ENCODE measurements at places on chromosomes 12 and 14.

DNA sequence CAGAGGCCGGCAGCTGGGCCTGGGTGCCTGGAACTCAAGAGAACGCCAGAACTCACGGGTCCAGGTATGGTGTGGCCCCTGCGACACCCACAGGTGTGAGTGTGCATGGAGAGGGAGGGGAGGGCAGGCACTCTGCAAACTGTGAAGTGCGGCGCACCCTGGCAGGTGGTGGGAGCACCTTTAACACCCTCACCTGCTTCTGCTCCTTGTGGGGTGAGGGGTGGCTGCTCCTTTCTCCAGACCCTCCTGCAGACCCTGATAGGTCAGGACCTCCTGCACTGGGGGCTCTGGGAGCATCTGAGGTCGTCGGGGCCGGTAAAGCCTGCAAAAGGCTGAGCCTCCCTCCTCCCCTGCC is 324.7 kb upstream of the SFSWAP start:
- no peak for DNase-seq

GRCh38 chr12:130708648-130709047 is 7.5 kb downstream of the RIMBP2 start:
- no peak for DNase-seq

DNA sequence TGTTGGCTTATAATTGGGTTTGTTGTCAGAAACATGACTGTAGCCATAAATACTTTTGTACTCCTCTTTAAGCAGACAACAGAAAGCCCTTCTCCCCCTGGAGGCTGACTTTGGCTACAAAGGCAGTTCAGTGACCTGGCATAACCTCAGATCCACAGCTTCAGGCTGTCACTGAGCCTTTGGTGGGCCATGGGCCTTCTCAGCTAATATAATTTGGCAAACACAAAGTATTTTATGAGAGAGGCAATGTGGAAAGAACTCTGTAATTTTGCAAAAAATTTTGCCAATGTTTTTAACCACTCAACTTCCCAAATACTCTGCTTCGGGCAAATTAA is 15.5 kb upstream of the MGP start:
- no peak for DNase-seq

DNA sequence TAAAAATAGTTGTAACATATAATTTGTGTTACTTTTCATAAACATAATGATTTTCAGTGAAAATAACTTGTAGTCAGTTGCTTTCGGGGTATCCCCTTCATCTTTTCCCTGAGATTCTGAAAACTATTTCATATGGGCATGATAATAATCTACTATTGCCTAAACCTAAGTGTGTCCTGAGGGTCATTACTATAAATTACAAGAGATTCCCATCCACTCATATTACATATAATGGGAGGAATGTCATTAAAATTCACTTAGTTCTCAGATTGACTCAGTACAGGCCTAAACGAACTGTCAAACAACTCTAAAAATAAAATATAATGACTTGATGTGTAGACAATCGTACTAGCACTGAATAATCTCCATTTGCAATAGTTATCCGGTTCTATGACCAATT is 72.7 kb downstream of the PTPRR start:
- no peak for DNase-seq

DNA sequence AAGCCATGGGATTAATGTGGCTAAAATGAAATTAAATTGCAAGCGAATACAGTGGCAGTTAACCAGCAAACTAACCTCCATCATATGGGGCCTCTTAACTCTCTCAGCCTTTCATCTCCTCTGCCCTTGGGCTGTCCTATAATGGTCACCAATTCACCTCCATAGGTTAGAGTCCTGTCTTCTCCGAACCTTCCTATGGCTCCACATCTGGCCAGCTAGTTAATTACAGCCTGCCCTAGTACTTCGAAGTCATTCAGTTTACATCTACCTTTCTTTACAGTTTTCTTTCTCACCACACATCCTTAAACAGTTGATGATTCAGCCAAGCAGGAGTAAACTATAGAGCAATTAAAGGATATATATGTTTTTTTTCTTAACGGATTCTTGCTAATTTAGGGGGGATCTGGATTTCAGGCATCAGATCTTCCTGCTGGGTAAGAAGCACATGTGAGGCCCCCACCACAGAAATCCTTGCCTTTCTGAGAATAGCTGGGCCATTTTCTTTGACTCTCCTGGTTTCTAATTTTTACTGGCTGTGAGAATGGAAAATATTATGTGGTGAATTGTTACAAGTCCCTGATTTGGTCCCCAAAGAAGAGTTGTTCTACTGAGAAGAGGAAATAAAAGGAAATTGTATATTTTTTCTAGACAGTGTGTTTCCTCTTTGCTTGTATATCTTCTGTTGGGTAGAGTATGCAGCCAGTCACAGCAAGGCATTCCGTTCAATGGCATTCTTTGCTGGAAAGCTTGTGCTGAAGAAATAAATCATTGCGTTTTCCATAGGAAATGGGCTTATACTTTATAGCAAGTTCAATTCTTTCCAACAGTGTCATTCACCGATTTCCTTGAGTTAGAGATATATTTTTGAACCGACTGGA is 16.7 kb downstream of the HMGA2 start:
- no peak for DNase-seq

DNA sequence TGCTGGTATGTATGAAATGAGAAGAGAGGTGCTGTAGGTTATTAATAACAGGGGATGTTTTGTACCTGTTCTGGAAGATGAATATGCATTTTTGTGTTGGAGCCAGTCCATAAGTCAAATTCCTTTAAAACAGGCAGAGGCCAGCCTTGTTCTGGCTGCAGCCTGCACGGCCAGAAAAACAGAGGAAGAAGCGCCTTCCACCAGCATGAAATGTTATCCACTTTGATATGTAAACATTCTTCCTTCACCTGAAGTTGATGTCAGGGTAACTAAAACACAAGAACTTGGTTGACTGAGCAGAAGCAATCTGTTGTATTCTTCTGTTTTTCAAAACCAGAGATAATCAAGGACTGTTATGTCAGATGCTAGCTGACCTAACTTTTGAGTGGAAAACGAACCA is 237.9 kb upstream of the PLEKHG7 start:
- DNase-seq = no peak

Measured in CD4-positive, CD25-positive, alpha-beta regulatory T cell (primary cell).